HT-29 (cell line): ENCODE measurements at places on chromosomes 11 and 22.
A peak's percentile ranks its signal among the peaks of the same experiment; 100 is the strongest.

GRCh38 chr11:64871492-64871891, 6.9 kb downstream of the EHD1 start:
- DNase-seq = no peak

GRCh38 chr11:70371241-70371640, 27.1 kb upstream of the CTTN start:
- DNase-seq = no peak

GRCh38 chr11:27596802-27597201, 90.2 kb upstream of the LIN7C start:
- no peak for DNase-seq

DNA sequence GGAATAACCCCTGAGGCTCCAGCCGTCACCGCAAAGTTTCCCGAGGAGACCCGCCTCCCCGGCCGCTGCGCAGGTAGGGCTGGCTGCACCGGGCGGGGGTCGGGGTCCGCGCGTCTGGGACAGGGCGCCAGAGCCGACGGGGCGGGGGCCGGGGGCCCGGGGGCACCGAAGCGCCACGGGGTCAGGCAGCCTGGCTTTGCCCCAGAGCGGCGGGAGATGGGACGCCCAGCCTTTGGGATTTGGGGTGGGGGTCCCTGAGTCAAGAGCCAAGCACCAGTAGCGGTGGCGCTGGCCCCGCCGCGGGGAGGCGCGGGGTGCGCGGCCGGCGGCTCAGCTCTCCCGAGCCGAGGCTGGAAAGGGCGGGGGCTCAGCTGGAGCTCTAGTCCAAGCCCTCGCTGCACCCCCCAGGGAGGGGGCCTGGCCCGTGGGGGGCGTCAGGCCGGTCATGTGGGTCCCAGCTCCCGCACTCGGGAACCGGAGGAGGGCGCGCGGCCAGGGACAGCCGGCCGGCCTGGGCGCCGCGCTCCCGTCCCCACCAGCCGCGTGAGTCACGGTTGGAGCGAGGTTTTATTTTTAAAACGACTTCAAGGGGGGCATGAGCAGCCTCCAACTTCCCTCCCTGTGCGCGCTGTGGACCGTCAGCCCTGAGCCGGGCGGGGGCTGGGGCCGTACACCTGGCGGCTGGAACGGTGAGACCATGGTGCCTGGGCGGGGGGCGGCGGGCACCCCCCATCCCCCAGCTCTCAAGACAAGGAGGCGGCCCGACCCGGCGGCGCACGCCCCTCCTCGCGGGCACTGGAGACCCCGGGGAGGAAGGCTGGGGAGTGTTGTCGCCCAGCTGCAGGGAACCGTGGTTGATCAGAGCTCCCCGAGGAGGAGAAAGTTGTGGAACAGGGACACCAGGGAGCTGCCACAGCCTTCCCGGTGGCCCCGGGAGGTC, 626 bp downstream of the FLRT1 start:
- no peak for DNase-seq

GRCh38 chr11:57476757-57477506, 16.6 kb downstream of the RTN4RL2 start:
- DNase-seq = peak; percentile 55

DNA sequence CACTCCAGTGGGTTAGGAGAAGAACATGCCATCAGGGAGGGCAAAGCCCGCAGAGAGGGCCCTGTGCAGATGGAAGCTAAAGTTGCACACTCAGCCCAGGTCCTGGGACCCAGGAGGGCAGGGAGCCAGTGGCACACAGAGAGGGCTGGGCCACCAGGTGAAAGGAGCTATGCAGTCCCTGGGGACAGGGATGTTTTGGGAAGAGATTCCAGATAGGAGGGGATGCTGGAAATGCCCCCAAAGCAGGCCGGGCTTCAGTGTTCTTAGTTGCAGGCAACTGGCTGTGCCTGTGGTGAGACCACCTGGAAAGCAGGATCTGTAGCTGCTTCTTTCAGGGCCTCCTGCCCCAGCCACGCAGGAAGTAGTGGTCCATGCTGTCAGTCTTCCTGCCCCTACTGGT, 19.6 kb downstream of the ANKK1 start:
- no peak for DNase-seq

DNA sequence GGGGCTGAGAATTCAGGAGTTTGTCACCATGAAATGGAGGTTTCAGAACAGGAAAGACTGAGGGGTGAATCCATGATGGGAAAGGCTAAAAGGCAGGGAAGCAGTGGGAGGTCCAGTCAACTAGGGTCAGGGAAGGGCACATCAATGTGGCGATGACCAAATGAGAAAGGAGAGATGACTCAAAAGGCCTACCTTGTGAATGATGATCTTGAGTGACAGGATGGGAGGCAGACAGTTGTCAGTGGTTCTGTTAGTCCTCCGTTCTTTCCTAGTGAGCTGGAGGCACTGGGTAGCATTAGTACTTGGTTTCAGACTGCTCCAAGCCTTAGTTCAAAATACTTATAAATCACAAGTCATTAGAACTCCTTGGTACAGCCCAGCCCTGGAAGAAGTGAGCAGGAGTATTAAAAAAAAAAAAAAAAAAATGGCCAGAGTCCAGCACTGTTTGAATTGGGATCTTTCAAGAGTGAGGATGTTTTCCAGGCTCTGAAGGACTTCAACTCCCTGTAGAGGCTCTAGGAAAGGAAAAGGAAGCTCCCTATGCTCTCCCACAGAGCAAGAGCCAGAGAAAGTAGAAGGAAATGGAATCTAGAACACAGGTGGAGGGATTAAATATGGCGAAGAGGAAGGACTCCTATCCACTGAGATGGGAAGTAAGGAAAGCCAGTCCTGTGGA, 8.3 kb upstream of the DCHS1 start:
- no peak for DNase-seq

DNA sequence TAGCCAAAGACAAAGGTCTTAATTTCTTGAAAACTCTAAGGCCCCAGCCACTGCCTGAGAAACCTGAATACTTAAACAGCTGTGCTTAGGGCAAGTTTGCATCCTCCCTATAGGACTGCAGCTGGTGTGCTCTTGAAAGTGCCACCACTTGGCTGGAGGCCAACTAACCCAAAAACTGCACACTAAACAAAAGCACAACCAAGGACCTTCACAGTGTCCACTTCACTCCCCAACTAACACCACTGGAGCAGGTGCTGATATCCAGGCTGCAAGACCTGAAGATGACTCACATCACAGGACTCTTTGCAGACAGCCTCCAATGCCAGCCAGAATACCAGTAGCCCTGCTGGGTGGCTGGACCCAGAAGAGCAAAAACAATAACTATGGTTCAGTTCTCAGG, 357.7 kb upstream of the ARHGAP42 start:
- DNase-seq = no peak

DNA sequence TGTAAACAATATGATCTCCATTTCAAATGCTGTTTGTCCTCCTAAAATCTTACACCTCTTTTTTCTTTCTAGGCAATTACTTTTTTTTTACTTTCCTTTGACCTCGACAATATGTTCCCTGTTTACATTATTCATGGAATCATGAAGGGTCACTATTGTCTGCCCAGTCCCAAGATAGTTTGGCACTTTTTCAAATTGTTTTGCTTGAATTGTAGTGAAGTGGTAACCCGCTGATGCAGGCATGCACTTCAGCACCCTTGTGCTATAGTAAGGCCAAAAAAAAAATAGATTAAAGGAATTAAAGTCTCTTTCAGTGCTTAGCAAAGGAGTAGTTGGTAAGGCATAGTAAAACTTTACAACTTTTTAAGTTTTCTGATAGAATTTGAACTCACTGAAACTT, 90.9 kb downstream of the PAX6 start:
- no peak for DNase-seq

GRCh38 chr22:37442537-37442936, 15.3 kb upstream of the ELFN2 start:
- DNase-seq = peak; percentile 39

DNA sequence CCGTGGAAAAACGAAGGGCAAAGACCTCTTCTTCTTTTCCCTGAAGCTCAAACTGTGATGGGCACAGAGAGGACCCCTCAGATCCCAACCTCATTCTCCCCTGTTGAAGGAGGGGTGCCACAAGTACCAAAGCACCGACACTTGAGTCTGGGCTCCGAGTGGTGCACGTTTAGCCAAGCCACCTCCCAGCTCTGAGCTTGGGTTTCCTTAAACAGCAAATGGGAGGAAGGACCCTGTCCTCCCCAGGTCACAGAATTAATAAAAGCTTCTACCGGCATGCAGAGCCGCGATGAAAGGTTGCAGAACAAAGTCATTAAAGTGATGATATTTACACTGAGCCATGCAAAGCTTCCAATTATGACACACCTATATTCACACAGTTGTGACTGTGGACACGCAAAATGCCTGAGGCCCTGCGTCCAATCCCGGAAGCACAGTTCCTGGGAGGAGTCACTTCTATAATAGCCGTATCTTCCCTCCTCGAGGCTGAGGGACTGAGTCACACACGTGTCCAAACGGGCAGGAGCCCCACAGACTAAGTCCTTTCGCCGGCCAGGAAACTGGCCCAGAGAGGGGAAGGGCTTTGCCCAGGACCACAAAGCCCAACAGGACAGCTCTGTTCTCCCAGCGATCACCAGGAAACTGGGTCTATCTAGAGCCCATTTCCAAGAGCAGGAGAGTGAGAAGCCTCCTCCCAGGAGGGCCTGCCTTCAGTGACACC, 922 bp upstream of the CSNK1E start:
- peak; percentile 78 for DNase-seq

DNA sequence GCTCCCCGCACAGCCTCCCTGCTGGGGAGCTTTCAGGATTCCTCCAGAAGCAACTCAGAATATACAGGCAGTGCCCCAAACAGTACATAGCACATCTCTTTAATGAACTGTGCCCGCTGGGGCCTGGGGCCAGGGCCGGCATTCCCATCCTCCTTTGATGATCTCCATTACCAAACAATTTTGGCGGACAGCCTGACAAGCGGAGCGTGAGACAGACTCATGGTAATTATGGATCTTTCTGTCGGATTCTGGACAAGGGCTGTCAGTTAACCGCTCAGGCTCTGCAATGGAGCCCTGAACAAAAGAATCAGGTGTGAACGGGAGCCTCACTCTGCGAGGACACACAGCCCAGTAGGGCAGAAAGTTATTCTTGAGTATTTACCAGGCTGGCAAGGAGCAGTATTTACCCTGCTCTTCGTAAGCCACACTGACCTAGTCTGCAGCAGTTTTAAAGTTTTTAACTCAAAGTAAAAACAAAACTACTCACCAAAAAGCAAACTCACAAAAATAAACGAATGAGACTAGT, 174.0 kb downstream of the TBC1D22A start:
- DNase-seq = no peak

- DNase-seq = peak; percentile 65
Measured at GRCh38 chr11:86741839-86742805, 58.2 kb upstream of the PRSS23 start.

GRCh38 chr11:47551086-47551485, 1.8 kb downstream of the CELF1 start:
- DNase-seq = peak; percentile 58

DNA sequence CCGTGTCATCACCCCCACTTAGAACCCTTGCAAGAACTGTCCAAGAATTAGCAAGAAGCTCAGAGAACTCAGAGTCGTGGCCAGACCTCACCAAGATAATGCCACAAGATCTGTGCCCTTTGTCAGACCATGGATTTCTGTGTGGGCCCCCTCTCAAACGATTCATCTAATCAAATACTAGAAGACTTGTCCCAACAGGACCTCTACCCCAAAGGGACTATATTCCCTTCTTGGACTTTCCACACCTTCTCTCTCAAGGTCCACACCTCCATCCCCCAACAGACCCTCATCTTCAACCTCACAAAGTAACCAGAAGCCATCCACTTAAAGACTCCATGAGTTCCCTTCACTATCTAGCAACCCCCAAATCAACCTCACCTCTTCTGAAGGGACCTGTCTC, 2.8 kb downstream of the POLR3H start:
- DNase-seq = no peak

DNA sequence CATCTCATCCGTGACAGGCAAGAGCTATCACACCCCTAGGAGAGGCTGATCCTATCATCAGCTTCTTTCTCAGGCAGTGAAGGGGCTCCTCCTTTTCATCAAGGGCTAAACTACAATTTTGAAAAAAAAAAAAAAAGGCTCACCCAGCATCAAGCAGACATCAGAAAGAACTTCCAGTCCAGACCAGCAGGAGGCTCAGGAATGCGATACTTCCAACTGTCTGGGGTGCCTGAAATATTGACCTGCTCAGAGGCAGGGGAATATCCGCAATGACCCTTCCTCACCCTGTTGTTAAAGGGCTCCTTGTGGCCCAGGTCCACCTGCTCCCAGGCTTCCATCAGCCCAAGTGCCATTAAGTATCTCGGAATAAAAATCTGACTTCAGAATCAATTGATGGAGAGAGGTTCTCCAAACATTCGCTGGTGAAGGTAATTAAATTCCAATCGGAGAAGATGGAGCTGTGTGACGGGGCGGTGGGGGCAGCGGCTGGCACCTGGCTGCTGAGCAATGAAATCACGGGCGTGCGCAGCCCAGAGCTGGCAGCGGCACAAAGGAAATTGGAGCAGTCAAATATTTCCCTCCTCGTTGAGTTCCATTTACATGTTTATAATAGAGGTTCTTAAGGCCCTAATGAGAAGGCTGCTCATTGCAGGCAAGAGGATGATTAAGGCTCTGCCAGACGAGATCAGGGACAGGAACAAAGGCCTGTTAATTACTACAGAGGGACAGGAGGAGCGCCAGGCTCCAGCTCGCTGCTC, 69.0 kb upstream of the THY1 start:
- DNase-seq = peak; percentile 38

DNA sequence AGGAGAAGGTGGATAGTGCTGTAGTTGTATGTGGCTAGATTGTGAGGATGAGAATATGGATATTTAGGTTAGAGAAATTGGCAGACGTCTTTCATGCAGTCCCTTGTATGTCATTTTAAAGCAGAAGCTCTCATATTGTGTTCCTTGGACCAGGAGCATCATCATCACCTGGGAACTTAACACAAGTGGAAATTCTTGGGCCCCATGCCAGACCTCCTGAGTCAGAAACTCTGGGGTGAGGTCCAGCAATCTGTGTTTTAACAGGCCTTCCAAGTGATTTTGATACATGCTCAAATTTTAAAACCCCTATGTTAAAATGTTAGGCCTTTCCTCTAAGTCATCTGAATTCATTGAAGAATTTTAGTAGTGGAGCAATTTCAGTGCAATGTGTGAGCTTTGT, 34.8 kb downstream of the JHY start:
- no peak for DNase-seq

DNA sequence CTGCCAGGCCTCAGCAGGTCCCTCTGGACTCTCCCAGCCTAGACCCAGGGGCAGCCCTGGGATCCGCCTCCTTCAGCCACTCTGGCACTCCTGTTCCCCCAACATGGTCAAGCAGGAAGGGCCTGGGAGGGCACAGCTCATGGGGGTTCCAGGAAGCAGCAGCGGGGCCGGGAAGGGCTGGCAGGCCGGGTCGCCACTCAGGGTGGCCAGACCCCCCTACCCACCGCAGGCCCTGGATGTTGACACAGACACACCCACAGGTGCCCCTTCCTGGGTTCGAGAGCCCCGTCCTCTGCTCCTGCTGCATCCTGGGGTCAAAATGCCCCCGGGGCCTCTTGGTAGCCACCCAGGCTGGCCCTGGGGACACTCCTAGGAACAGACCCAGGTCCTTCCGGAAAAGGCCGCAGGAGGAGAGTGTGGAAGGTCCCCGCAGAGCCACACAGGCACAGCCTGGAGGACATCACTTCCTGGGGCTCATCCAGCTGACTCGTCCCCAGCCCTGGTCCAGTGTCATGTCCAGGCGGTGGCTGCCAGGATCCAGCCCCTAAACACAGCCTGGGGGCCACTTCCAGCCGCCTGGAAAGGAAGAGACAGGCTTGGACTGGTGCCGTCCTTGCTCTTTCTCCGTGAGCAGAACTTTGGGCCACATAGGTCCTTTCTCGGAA, 6.8 kb upstream of the PIM3 start:
- DNase-seq = no peak
